ENCODE measurements at places on chromosomes 13 and 19.

DNA sequence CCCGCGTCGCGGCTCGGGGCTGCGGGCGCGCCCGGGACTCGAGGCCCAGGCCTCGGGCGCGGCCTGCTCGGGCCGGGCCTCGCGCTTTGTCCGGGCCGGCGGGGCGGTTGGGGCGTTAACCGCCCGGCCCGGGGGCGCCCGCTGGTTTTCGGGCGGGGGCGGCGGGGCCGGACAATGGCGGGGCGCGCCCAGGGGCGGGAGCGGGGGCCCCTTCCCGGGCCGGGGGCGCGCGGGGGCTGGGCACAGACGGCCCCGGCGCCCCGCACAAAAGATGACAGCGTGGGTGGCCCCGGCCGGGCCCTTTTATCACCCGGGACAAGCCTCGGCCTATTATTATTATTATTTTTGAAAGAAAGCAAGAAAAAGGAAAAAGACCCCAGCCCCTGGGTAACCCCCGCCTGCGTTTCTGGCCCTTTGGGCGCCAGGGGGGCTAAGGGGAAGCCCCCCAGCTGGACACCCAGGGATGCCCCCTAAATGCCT is 419 bp downstream of the KDM4B start:
- DNase-seq: no peak

- peak; percentile 69 for DNase-seq
Observed at GRCh38 chr19:49056101-49056901, 1.2 kb downstream of the CGB7 start.

- DNase-seq: no peak
Observed at GRCh38 chr19:50276370-50277063, 52.7 kb downstream of the KCNC3 start.

GRCh38 chr19:53864308-53864836 is 3.3 kb upstream of the MYADM start:
- no peak for DNase-seq

DNA sequence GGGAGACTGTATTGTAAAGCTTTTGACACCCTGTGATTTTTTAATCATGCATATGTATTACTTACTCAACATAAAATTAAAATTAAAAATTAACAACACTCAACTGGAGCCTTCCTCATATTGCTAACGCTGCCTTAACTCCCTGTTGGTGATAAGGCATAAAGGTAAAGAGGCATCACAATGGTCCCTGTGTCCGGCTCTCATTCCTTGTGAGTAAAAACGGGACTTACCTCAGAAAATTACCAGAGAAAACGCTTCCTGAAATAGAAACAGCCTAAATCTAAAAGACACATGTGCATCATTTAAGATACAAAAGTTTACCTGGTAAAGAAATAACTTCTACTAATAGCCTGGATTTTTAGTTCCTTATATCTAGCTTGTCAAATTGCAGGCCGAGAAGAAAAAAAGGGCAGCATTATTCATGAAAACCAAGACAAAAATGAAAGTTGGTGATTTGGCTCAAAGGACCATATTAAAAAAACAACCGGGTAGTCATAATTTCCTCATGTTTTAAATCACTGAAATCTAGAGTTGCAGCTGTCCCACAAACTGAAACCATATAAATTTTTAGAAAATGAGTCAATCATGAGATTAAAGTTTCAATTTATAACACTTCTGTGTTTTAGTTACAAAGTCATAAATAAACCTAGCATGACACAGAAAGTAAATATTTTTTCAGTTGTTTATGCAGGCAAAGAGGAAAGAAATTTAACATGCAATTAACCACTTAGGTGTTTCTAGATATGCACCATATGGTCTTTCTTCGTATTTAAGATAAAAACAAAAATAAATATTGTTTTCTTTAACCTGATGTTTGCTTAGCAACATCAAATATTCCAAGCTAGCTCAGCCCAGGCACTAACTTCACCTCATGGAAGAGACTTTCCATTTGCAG is 94.7 kb downstream of the MIPEP start:
- no peak for DNase-seq

DNA sequence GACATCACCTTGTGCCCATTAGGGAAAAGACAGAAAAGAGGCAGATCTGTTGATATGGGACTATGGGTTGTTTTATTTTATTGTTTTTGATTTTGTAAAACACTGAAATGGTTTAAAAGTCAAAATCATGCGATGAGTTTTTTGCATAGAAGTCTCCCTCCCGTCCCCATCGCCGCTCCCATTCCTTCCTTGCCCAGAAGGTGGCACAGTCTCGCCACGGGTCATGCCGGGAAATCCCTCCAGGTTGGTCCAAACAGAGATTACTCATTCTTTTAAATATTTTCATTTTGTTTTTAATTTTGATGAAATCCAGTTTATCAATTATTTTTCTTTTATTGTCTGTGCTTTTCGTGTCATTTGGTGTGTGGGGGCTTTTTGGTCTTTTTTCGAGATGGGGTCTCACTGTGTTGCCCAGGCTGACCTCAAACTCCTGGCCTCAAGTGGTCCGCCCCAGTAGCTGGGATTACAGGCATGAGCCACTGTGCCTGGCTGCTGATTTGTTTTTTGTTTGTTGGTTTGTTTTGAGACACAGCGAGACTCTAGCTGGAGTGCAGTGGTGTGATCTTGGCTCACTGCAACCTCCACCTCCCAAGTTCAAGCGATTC is 9.2 kb downstream of the PGPEP1 start:
- DNase-seq: peak; percentile 70

GRCh38 chr19:12965017-12965811 is 4.2 kb upstream of the DAND5 start:
- DNase-seq: peak; percentile 91

GRCh38 chr13:20465218-20465879 is 60.3 kb downstream of the CRYL1 start:
- no peak for DNase-seq

DNA sequence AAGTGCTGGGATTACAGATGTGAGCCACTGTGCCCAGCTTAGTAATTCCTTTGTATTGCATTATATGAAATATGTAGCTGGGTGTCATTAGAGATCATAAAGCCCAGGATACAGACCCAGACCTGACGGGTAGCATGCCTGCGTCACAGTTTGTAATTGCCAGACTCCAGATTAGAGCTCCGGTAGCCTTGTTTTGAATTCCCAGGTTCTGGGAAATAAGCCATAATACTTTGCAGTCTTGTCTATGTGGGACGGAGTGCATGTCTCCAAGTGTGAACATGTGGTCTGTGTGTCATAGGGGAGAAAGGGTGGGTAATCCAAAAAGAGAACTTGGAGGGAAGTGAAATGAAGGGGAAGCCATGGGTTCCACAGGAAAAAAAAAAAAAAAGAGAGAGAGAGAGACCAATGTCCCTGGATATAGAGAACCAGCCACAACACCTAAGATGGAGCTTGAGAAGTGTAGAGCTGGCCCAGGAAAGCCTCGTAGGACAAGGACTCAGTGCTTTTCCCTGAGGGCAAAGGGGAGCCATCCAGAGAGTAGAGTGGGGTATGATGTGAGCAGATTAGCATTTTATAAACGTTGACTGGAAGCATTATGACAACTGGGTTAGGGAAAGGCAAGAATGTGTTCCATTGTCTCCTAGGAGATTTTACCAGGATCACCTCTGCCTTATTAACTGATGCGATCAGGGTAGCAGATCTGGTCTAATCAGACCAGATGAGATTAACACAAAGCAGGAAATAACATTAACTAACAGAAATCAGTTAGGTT is 2.6 kb downstream of the ZSCAN4 start:
- DNase-seq: no peak

DNA sequence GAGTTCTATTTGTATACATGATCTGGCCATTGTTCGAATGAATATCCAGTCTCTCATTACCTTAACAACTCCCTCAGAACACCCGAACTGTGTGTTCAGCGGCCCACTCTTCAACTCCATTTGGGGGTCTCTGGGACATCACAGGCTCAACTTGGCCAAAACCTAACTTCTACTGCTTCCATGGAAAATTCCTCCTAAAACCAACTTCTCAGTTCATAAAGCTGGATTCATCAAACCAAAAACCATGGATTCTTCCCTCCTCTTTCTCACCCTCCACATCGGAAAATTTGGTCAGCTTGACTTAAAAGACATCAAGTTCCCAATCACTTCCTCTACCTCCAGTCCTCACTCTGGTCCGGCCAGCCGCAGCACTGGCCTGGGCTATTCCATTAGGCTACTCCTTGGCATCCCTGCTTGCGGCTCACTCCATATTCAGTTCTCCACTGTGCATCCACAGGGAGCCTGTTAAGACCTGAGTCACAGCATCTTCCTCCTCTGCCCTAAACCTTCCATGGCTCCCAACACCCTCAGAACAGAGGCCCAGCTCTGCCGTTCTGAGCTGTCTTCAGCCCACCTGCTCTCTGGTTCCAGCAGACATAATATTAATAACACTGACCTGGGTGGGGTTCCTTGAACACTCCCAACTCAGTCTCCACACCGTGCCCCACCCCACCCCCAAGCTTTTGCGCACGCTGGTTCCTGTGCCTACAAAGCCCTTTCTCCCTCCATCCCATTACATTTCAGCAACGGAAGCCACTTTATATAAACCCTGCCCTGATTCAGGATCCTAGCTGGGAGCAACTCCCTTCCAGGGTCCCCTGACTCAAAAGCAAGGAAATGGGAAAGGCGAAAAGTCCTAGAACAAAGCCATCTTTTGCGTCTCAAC is 1.1 kb downstream of the ZNF792 start:
- DNase-seq: peak; percentile 27

DNA sequence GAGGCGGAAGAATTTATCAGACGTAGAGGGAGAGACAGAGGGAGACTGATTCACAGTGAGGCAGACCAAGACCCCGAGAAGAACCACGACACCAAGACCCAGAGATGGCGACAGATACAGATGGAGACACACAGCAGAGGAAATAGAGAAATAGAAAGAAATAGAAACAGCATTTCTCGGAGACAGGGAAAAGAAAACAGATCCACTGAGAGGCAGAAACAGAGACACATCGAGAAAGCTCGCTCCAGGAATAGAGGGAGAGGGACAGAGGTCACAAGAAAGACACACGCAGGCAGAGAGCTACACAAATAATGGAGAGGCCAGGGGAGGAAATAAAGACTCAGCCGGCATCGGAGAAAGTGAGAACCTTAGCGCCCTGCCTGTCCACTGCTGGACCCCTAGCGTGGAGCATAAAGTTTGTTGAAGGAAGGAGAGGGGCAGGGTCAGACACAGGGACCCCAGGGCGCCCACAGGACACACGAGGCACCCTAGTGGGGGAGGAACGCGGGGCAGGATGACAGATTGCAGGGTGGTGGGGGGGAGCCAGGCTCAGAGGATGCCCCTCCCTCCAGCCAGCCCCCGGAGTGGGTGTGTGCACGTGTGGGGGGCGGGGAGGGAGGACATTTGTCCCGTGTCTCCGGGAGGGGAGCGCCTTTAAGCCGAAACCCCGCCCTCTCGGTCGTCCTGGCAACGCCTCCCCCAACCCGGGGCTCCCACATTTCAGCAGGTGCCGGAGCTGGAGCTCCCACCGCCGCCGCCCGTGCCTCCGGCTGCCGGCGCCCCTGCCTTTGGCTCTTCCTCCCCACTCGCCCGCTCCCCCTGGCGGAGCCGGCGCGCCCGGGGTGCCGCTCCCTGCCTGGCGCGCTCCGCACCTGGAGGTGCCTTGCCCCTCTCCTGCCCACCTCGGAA is at the start of gene PRKCG:
TSS of gene PRKCG (plus strand) at position 716 of the 909 bp plus-strand sequence. CDS start 298 bp downstream, outside the sequence.
- peak; percentile 74 for DNase-seq

GRCh38 chr13:35165205-35165604 is 223.1 kb downstream of the NBEA start:
- DNase-seq: no peak

DNA sequence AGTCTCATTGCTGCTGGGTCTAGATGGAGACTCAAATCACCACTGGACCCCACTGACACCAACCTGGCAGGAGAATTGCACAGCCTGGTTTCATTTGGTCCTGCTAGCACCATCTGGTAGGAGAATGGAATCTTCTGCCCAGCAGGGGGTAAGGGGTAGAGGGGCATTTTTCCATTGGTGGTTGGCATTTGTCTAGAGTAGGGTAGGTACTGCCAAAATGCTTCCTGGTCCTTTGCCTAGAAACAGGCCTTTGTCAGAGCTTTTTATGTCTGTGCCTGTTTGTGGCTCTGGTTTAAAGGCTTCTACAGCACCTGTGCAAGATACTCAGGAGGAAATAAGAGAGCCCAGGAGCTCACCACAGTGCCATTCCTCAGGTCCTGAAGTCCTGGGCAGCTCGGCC is 121.3 kb downstream of the KCTD12 start:
- DNase-seq: no peak

DNA sequence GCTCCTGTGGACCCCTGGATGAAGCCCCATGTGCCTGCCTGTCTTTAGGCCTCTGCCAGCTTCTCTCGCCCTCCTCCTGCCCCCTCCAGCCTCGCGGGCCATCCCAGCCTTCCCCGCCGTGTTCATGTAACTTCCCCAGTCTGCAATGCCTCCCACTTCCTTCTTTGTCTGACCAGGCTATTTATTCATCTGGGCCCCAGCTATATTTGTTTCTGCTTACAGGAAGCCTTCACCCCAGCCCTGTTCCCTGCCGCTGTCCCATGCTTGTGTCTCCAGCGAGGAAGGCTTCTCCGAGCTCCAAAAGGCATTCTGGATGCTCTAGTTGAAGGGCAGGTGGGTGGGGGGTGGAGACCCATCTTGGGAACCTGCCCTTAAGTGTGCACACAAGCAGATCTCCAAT is 7.9 kb upstream of the C3 start:
- no peak for DNase-seq

GRCh38 chr19:42316223-42317211 is 3.4 kb downstream of the TMEM145 start:
- no peak for DNase-seq

- DNase-seq: no peak
Observed at GRCh38 chr19:15635016-15635805, 5.5 kb upstream of the CYP4F3 start.

DNA sequence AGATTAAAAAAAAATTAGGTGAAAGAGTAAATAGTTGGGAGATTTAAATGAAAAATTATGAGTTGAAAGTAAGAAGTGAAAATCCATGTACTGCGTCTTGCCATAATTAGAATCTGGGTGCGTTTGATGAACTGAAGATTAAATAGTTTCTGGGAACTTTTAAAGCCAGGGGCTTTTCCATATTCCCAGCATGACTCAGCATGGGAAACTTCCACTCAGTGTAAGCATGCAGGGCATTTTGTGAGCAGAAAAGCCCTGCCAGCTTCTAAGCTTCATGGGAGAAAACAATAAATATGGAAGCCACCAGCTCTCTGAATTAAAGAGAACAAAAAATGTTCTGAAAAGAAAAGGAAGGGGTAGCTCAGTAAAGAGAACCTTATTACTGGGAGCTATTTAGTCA is 62.0 kb upstream of the EDNRB start:
- DNase-seq: no peak

GRCh38 chr13:53411463-53411862 is 382.9 kb downstream of the OLFM4 start:
- no peak for DNase-seq

GRCh38 chr13:73702419-73703071 is 431.7 kb downstream of the KLF12 start:
- DNase-seq: peak; percentile 58

DNA sequence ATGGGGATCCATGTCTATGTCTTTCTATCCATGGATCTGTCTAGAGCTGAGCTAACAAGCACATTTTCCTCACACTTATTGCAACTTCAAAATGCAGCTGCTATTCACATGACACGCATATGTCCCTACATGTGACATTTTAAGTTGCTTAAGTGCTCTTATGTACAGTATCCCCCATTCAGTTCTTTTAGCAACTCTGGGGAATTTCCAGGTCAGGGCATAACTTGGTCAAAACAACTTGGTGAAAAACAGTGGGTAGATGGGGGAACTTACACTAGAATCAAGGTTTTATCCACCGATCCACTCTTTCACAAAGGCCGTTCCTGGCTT is 73.0 kb downstream of the COL4A1 start:
- no peak for DNase-seq

Measured in activated CD4-positive, alpha-beta T cell treated with anti-CD3 and anti-CD28 coated beads for 36 hours (primary cell).